ENCODE measurements at places on chromosomes 7 and 10.

DNA sequence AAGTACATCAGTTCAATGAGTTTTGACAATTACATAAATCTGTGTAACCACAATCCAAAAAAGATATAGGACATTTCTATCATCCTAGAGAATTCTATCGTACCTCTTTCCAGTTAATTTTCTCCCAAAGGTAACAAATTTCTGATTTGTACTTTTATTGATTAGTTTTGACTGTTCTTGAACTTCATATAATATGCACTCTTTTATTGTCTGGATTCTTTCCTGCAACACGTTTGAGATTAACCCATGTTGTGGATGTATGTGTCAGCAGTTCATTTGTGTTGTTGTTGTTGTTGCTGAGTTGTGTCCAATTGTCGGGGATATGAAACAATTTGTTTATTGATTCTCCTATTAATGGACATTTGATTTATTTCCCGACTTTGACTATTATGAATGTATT, 145.9 kb upstream of the WDR11 start:
- DNase-seq: no peak

GRCh38 chr7:152363798-152364197, 72.0 kb downstream of the KMT2C start:
- DNase-seq: no peak

GRCh38 chr7:81433692-81434331, 336.0 kb downstream of the HGF start:
- DNase-seq: no peak

GRCh38 chr10:58837826-58838225, 325.2 kb downstream of the BICC1 start:
- no peak for DNase-seq

- DNase-seq: no peak
These were observed 22.7 kb downstream of the KIAA1549 start for GRCh38 chr7:138958391-138958956.

- no peak for DNase-seq
These were observed 228.3 kb downstream of the BUB3 start for GRCh38 chr10:123382491-123382890.

DNA sequence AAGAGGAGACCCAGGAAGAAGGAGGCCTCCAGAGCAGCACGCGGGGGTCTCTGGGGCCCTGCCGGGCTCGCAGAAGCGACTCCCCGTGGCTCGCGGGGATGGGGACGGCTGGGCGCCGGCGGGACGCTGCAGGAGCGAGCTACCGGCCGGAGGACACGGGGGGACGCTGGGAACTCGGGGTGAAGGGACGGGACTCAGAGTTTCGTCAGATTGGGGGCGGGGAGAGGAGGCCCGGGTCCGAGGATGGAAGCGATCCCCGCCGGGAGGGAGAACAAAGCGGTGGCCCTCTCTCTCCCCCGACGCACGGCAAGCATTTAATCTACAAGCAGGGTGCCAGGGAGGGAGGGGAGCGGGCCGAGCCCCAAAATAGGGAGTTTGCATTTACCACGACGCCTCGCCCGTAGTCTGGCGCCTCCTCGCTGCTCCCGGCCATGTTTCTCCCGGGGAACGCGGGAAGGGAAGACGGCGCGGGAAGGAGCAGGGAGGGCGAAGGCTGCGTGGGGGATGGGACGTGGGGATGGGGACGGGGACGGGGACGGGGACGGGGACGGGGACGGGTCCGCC, at the start of gene PRTFDC1:
Gene PRTFDC1 (minus strand): TSS at position 464 of the 564 bp plus-strand sequence. CDS start 31 bp downstream, at position 433.
- peak; percentile 22 for DNase-seq

DNA sequence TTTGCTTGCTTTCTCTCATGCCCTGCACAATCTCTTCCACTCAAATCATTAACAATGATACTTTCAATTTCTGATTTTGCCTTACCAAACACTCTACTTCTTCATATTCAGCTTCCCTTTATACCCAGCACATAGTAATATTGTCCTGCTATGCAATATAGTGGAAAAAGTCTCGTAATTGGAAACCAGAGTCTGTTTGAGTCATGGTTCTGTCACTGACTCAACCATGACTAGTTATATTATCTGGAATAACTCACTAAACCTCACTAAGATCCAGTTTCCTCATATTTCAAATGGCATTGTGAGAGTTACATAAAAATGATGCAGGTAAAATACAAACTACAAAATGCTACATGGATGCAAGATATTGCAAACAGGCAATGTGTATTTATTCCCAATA, 98.5 kb upstream of the LRRTM3 start:
- DNase-seq: no peak

Data from CD4-positive, alpha-beta T cell treated with Interleukin-10 for 1 hour (primary cell).